SW480 (cell line): ENCODE measurements at places on chromosomes 1 and 21.
A peak's percentile ranks its signal among the peaks of the same experiment; 100 is the strongest.

DNA sequence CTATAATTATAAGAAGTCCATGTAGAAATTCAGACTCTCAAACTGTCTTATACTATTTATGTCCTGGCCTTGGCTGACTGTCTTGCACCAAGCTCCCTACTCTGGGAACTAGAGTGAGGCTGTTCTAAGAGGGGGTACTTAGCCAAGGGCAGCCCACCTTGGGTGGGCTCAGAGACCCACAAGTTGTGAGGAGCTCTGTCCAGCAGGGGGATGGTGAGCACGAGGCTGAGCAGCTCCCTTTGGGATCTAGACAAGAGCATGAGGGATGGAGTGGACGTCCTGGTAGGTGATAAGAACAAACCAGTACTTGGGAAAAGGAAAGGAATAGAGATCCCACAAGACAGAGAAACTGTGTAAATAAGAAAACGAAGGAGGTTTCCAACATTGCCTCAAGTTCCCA lies 127.1 kb upstream of the SLC44A3 start:
- DNase-seq: no peak

DNA sequence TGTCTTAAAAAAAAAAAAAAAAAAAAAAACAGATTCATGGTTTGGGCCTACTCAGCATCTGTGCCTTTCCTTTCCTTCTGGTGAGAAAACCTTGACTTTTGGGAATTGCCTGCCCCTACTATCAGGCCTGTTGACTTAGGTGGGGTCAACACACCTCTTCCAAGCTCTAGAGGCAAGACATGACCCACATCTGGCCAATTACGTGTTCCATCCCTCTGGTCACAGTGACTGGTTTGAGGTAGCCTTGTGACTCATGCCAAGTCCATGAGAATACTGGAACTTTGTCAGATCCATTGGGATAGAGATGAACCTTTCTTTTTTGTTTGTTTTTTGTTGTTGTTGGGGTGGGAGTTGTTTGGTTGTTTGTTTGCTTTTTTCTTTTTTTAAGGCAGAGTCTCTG lies 37.3 kb upstream of the KHDRBS1 start:
- no peak for DNase-seq

DNA sequence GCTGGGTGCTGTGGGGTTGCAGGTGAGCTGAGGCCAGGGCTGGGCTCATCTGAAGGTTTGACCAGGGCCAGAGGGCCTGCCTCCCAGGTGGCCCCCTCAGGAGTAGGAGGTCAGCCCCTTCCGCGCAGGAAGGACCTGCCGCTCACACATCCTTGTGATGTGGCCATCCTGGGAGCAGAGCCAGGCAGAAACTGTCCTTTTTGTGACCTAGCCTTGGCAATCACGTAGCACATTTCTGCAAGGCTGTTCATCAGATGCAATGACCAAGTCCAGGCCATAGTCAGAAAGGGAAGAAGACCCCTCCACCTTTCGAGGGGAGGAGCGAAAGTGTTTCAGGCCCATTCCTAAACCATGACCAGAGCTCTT lies 55.5 kb upstream of the TRAPPC10 start:
- DNase-seq: peak; percentile 7

DNA sequence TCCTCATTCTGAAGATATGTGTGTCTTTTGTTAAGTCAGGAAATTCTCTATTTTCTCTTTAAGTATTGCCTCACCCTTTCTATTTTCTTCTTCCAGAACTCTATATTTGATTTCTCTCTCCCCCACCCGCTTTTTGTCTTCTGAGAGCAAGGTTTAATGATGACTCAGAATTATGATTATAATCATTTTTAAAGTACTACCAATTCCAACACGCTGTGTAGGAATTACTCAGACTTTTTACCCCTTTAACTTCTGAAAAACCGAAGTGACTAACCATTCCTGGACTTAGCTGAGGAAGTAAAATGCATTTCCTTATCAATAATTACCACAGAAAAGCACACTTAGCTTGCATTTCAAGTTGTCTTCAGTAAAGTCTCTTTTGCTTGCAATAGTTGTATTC lies 20.8 kb upstream of the SCYL3 start:
- DNase-seq: no peak

GRCh38 chr1:145922266-145922665 lies 3.7 kb upstream of the PEX11B start:
- DNase-seq: no peak

DNA sequence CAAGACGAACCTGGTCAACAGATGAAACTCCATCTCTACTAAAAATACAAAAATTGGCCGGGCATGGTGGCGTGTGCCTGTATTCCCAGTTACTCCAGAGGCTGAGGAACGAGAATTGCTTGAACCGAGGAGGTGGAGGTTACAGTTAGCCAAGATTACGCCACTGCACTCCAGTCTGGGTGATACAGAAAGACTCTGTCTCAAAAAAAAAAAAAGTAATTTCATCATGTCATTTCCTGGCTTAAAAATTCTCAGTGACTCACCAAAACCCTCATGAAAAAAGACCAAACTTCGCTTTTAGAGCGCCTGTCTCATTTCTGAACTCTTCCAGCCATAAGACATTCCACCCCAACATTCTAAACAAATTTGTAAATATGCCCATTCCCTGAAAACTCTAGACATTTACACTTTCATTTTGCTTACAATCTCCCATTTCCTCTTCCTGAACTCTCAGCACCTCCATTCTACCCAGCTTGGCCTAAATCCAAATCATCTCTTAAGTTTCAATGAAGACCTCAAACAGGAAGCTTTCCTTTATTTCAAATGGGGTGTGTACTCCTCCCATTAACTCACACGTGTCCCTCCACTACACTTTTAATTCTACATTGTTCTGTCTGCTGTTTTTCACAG lies 50.5 kb upstream of the PRRC2C start:
- no peak for DNase-seq

DNA sequence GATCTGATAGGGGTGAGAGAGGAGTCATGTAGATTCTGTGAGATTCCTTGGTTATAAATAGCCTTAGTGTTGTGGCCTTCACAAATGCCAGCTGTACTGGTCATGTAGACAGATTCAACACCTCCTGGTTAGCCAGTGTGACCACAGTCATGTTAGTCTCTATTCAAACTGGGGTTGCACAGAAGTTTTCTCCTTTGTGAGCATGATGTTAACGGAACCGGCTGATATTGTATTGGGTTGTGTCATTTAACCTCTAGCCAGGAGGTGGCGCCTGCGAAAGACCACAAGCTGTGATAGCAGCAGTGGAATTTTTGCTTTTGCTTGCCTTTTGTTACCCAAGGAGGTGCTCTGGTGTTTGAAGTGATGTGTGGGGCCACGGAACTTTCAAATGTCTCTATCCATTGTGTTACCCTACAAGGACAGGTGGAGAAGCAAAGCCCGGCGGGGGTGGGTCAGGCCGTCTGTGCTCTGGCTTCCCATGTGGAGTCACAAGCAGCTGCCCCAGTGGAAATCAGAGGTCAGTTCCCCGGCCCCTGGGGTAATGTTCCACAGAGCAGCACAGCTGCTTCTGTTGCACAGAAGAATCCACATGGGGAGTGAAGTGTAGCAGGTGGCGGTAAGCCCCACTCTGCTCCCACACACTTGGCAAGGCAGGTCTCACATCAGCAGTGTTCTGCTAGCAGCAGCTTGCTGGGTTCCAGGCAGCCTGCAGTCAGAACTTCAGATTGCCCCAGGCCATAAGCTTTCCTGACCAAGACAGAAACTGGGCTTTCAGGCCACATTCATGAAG lies 112.6 kb downstream of the ADAMTS1 start:
- peak; percentile 32 for DNase-seq

GRCh38 chr1:27318596-27318995 lies 3.4 kb upstream of the TMEM222 start:
- DNase-seq: no peak

GRCh38 chr1:119634016-119634415 lies 14.1 kb downstream of the ZNF697 start:
- no peak for DNase-seq

DNA sequence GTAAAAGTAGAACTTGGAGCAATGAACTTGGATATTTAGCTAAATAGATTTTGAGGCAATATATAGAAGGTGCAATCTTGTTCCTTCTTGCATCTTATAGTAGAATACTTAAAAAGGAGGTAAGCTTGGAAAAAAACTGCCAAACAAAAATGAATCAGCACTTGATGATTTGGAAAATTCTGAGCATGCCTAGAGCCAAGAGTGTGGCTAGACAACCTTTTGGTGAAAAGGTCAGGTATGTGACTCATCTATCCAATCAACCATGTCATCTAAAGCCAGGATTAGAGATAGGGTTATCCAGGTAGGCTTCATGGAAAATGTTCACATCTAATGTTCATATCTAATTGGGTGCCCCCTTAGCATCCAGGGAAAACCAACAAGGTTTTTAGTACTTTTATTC lies 515.0 kb downstream of the COL11A1 start:
- DNase-seq: no peak

DNA sequence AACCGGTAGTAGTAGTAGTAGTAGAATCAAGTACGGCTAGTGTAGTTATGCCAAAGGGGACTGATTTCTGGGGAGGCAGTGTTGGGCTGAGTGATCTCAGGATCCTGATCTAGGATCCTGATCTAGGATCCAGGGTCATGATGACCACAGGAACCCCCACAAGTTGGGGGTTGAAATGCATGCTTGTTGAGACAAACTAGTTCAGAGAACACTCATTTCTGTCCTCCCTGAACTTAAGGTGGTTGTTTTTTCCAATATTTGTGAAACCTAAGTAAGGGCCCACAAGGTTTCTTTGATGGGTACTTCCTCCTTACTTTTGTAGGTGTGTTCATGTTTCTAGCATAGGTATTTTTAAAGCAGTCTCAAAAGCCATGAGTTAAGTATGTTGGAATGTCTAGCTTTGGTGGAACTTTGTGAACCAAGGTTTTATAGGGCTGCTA lies 33.9 kb upstream of the PDC start:
- DNase-seq: no peak

DNA sequence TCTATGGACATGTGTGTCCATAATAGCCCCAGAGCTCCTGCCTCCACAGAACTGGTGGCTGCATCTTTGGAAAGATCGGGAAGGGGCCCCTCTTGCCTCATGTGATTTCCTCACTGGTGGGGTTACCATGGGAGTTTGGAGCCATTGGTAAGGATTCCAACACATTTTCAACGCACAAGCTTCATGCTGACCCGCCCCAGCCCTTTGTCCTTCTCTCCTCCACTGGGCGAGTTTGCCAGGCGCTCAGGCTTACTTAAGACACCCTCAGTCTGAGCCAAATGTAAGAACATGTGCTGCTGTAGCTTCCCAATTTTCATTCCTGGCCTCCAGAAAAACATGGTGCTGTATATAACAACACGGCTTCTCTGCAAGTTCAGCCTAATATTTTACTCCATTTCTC lies 72.4 kb downstream of the ATP5PO start:
- no peak for DNase-seq

- DNase-seq: no peak
Observed at GRCh38 chr21:46543306-46543705, 61.6 kb downstream of the S100B start.

GRCh38 chr1:24459551-24460266 lies 42.9 kb upstream of the RCAN3 start:
- no peak for DNase-seq

GRCh38 chr21:34331726-34332125 lies 32.1 kb upstream of the KCNE2 start:
- no peak for DNase-seq

- DNase-seq: no peak
Observed at GRCh38 chr21:41362605-41363369, 960 bp downstream of the MX2 start.

DNA sequence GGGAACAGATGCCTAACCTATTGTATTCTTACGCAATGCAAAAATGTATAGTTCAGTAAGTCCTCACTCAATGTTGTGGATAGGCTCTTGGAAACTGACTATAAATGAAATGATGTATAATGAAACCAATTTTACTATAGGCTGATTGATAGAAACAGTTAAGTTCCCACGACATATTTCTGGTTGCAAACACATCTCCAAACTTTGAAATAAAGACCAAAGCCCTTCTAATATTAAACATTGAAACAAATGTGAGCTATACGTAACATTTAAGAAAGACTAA lies 29.1 kb downstream of the MAP3K21 start:
- no peak for DNase-seq

DNA sequence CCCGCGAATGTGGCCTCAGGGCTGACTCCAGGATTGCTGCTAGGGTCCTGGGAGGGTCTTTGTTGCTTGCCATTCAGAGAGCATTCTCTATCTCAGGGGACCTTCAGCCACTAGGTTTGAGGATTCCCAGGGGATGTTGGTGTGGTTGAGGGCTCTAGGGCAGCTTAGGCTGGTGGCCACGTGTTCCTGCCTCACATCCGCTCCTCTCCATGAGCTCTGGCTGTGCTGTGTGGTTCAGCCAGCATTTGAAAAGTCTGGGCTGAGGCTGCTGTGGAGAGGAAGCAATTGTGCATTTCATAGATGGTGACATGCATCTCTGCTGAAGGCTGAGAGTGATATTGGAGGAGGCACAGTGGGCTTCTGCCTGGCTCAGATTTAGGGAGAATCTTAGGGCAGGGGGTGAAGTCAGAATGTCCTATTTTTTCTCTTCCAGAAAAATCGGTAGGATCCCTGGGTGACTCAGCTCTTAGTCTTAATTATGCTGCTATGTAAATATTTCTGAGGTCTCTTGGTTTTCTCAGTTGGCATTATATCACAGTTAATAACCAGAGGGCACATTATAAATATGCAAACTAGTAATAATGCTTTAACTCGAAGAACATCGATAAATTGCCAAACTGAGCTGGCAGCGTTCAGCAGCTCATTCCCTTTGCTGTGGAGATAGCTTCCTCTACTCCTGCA lies 182.3 kb downstream of the CAMTA1 start:
- no peak for DNase-seq

GRCh38 chr1:156755527-156755950 lies 4.1 kb upstream of the HDGF start:
- no peak for DNase-seq

DNA sequence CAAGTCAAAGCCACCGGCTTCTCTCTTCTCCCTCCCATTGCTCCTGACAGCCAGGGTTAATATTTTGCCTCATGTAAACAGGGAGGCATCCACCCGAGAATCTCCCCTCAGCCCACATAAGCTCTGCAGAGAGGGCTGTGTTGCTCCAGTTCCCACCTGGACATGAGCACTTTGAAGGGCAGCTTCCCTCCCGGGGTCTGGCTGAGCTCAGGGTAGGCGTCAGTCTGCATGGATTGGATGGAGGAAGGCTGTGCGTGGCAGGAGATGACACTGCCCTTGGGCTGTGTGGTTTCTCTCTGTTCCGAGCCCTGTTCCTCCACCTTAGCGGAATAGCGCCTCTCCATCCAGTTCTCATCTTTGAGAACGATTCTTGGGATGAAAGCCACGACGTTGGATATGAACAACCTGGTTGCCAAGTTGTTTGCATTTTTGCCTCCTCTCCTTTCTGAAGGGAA lies 53.7 kb upstream of the ETS2 start:
- DNase-seq: no peak
